ENCODE measurements at places on chromosomes 16 and 17. TPM values are rescaled to one million over a fixed set of nuclear protein-coding genes. Genes with fewer than 3 reads are reported as not detected.

Gene NME1
- total RNA-seq, result 17.7 TPM

Gene LUC7L3
- total RNA-seq, result 273 TPM

Gene ATP2A3
- 303 TPM for total RNA-seq

GRCh38 chr16:23398987-23399805 lies 53.8 kb downstream of the COG7 start:
- H3K27ac ChIP-seq, result no peak overlapping the region
- no peak for DNase-seq
- H3K27me3 ChIP-seq, result no peaks in the 10 kb centered on the region
- H3K4me1 ChIP-seq, result no peaks in the 10 kb centered on the region

DNA sequence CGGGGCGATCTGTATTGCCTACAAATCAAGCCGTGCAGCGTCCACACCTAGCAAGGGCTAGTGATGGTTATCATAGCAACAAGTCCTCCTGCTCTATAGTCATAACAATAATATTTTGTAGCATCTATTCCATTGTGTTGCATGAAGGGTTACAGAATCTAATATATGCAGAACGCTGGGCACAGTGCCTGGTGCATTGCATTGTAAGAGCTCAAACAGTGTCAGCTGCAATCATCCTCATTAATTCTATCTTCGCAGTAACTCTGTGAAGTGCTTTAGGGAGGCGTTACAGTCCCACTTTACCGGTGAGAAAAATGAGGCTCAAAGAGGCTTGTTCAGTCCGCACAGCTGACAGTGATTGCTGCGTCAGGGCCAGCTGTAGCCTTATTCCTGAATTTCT lies 149.4 kb downstream of the RBFOX1 start:
- no peak overlapping the region for H3K4me3 ChIP-seq
- no peak overlapping the region for H3K27ac ChIP-seq
- no peak for DNase-seq
- no peaks in the 10 kb centered on the region for H3K4me1 ChIP-seq
- no peaks in the 10 kb centered on the region for H3K27me3 ChIP-seq
- H3K36me3 ChIP-seq, result no peaks in the 10 kb centered on the region

- H3K27ac ChIP-seq, result no peak overlapping the region
- H3K36me3 ChIP-seq, result peaks cover 16% of the 10 kb centered on the region
- no peaks in the 10 kb centered on the region for H3K27me3 ChIP-seq
- H3K4me3 ChIP-seq, result no peak overlapping the region
Measured at GRCh38 chr17:67980456-67980855, 15.8 kb downstream of the C17orf58 start.

- peaks cover 3% of the 10 kb centered on the region for H3K36me3 ChIP-seq
- no peak overlapping the region for H3K4me3 ChIP-seq
- H3K4me1 ChIP-seq, result no peaks in the 10 kb centered on the region
- no peak for DNase-seq
- no peaks in the 10 kb centered on the region for H3K27me3 ChIP-seq
- H3K27ac ChIP-seq, result no peak overlapping the region
Measured at GRCh38 chr16:53721017-53721416, 17.1 kb downstream of the FTO start.

DNA sequence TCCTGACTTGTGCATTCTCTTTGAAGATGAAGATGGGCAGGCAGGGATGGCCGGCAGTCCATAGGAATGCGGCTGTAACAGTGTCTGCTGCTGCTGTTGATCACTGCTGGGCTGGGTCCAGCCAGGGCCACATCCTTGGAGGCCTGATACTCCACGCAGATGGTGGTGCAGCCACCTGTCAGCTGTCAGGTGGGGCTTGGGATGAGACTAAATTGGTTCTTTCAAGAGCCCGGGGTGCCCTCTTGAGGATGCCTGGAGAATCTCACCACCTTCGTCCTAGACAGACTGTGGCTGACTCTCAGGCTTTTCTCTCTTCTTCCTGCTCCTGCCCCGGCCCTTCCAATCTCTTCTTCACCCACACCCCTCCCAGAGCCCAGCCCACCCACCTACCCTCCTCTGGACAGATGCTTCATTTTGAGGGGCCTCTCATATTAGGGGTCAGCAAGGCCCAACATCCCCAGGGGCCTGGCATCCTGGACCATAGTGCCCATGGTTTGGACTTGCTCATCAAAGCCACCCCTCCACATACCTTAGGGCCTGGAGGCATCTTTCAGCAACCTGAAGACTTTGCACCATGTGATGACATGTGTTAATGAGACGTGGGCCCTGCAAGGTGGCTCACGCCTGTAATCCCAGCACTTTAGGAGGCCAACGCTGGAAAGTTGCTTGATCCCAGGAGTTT lies 19.1 kb downstream of the OSBPL7 start:
- H3K36me3 ChIP-seq, result peaks cover 2% of the 10 kb centered on the region
- no peak overlapping the region for H3K27ac ChIP-seq
- peaks cover 6% of the 10 kb centered on the region for H3K4me1 ChIP-seq
- DNase-seq, result peak; percentile 19

GRCh38 chr17:61384692-61385576 lies 14.7 kb upstream of the TBX2 start:
- H3K27me3 ChIP-seq, result peaks cover 18% of the 10 kb centered on the region
- H3K27ac ChIP-seq, result no peak overlapping the region
- DNase-seq, result no peak
- no peaks in the 10 kb centered on the region for H3K36me3 ChIP-seq

- H3K27ac ChIP-seq, result no peak overlapping the region
- peak overlapping the region; percentile 53 for H3K4me3 ChIP-seq
- DNase-seq, result no peak
- peaks cover 3% of the 10 kb centered on the region for H3K27me3 ChIP-seq
- H3K36me3 ChIP-seq, result peaks cover 4% of the 10 kb centered on the region
Measured at GRCh38 chr16:46620266-46621005, 743 bp downstream of the SHCBP1 start.

DNA sequence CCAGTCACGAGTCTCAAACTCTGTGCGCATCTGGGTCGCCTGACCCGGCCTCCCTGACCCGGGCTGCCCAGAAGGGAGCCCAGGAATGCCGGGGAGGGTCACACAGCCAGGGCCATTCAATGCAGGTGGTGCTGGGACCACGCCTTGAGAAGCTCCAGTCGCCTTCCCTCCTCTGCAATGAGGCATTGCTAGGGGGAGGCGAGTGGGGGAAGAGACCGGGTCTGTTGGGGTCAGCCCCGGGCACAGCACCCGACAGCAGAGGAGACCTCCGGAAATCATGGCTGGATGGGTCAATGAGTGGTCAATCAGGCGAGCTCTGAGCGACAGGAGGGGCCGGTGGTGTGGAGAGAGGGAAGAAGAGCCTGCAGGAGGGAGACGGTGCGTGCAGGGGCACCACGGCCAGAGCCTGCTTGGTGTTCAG lies 13.3 kb downstream of the JPH3 start:
- H3K4me3 ChIP-seq, result no peak overlapping the region
- no peaks in the 10 kb centered on the region for H3K36me3 ChIP-seq
- no peak overlapping the region for H3K27ac ChIP-seq
- no peak for DNase-seq

GRCh38 chr16:64469906-64470702 lies 651.8 kb downstream of the CDH11 start:
- DNase-seq, result no peak
- no peak overlapping the region for H3K4me3 ChIP-seq
- no peaks in the 10 kb centered on the region for H3K4me1 ChIP-seq
- no peaks in the 10 kb centered on the region for H3K27me3 ChIP-seq
- H3K27ac ChIP-seq, result no peak overlapping the region
- no peaks in the 10 kb centered on the region for H3K36me3 ChIP-seq

DNA sequence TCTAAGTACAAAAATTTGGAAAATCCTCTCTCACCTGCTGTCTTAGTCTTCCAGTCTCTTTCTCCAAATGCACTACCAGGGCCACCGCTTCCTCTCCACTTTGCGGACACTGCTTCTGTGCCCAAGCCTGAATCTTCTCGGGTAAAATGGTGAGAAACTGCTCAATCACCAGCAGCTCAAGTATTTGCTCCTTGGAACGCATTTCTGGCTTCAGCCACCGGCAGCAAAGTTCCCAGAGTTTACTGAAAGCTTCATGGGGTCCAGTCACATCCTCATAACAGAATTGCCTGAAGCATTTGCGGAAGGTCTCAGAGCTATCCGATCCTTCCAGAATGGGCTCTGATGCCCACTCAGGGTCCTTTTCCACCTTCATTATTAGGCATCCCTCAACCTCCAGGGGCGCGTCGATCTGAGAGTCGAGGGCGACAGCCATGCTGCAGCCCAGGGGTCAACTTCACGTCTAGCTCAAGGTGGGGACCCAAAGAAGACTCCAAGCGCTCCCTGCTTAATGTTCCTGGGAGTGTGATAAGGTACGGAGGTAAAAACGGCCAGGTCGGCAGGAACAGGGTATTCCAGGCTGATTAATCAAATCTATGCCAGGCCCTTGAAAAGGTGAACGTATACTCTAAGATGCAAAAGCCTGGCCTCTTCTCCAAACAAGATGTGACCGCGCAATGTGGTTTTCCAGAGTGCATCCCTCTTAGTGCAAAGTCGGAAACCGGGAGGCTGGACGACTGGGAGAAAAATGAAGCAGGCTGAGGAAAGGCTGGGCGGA lies 763 bp downstream of the ZKSCAN2 start:
- H3K4me1 ChIP-seq, result peaks cover 33% of the 10 kb centered on the region
- H3K27ac ChIP-seq, result peak overlapping the region; percentile 84
- DNase-seq, result no peak
- H3K36me3 ChIP-seq, result no peaks in the 10 kb centered on the region

GRCh38 chr17:68344701-68345136 lies 53.4 kb downstream of the ARSG start:
- H3K4me1 ChIP-seq, result peaks cover 67% of the 10 kb centered on the region
- peak overlapping the region; percentile 85 for H3K27ac ChIP-seq
- no peaks in the 10 kb centered on the region for H3K27me3 ChIP-seq

DNA sequence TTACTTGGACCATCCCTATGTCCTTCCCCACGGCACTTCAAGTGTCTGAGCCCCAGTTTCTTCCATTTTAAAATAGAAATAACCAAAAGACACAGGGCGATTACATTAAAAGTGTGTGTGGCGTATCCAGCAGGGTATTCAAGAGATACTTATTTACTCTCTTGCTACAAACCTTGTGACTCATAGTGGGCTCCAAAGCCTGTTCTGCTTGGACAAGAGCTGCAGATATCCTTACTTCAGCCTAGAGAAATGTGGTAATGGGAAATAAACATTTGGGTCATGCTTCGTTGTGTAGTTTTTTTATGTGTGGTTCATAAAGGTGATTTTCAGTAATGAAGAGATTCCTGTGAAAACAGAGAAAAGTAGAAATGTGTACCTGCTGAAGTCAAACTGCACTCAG lies 288.9 kb upstream of the CDH11 start:
- H3K27me3 ChIP-seq, result no peaks in the 10 kb centered on the region
- H3K36me3 ChIP-seq, result no peaks in the 10 kb centered on the region
- H3K4me3 ChIP-seq, result no peak overlapping the region
- DNase-seq, result no peak

Data from T-cell (primary cell).